ENCODE measurements at places on chromosomes 12 and 14.
A peak's percentile ranks its signal among the peaks of the same experiment; 100 is the strongest.

GRCh38 chr12:26212988-26213387 is 17.6 kb downstream of the SSPN start:
- DNase-seq: no peak

GRCh38 chr12:104515899-104516298 is 59.2 kb downstream of the CHST11 start:
- DNase-seq: no peak

DNA sequence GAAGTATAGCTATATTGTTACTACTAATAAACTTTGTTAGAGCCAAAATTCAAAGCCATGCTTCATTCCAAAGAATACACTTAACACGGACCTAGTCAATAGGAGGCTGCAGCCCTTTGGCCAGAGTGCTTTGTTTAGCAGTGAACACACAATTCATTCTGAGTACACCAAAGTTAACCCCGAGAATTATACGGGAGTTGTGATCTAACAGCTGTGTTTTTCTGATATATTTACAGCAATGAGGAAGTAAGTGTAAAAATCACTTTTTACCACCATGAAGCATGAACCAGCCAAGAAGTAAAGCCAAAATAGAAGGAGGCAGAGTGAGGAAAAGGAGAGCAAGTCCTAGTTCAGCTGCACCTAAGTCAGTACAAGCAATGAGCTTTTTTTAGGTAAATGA is 156.8 kb upstream of the PDE3A start:
- DNase-seq: no peak

DNA sequence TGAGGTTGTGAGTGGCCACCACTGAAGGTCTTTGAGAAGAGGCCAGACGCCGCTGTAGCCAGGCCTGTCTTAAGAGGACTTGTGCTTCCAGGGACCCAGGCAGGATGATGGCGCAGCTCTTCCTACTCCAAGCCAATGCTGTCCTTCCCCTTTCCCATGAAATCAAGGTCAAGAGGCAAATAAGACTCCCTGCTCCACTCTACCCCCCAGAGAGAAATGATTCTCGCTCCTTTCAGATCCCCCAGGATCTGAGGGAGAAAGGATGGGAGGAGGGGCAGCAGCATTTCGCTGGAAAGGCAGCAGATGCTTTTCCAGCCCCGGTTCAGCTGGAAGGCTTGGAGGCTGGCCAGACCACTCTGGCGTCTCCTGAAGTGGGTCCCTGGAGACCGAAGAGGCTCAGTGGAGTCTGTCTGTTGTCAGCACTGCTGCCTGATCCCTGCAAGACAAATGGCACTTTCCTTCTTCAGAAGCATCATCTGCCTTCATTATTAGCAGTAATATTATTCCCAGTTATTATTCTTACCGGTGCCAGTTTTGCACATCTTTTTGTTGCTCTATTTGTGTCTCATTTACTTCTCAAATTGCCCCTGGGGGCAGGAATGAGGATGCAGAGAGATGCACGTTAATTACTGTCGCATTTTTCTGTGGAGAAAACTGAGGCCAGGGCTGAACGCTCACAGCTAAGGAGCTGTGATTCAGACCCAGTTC is 51.4 kb downstream of the C14orf132 start:
- peak; percentile 90 for DNase-seq

DNA sequence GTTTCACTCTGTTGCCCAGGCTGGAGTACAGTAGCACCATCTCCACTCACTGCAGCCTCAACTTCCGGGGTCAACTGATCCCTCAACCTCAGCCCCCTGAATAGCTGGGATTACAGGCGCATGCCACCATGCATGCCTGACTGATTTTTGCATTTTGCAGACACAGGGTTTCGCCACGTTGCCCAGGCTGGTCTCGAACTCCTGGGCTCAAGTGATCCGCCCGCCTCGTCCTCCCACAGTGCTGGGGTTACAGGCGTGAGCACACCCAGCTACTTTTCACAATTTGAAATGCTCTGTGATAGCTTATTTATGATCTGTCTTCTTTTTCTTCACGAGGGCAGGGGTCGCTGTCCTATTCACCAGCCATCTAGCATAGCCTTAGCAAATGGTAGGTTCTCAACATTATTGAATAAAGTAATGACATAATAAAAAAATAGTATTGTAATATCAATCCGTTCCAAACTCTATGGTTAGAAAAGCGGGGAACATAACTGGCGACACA is 477 bp upstream of the DDX47 start:
- no peak for DNase-seq

DNA sequence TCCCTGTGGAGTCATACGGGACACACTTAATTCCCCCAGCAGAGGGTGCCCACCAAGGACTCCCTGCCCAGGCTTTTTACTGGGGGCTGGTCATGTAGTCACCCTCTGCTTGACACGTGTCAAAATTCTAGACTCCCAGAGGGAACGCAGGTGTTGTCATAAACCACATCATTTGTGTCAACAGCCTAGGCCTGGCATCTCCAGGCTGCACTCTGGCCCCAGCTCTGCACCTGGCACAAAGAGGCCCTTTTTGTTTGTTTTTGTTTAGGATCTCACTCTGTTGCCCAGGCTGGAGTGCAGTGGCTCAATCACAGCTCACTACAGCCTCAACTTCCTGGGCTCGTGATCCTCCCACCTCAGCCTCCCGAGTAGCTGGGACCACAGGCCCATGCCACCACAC is 21.1 kb downstream of the BRI3BP start:
- no peak for DNase-seq

- DNase-seq: no peak
These were observed 28.1 kb downstream of the SPTSSA start for GRCh38 chr14:34433957-34434356.

DNA sequence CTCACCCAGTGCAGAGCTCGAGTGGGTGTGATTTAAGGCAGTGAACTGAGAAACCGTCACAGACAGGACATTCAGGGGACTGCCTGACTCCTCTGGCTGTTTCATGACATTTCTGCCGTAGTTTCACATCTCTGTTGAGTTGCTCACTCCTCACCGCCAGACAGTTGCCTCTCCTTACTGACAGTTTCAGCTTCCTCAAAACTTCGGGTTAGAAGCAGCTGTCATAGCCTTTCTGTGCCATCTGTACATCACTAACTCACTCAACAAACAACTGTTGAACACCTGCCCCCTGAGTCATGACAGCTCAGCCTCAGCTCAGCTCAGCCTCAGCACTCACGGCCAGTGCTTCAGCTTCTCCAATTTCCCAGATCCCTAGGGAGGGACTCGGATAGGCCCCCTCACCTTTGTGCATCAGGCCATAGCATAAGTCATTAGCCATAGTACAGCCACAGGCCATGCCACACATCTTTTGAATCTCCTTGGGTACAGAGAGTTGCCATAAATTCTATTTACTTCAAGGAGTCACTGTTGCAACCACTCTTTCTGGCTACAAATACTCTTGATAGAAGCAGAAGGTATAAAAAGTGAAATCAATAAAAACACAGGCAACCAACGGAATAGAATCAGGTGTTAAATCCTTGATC is 6.2 kb upstream of the SLC15A4 start:
- DNase-seq: no peak

GRCh38 chr14:54814076-54814475 is 88.5 kb downstream of the GCH1 start:
- DNase-seq: no peak

GRCh38 chr12:119308708-119309456 is 25.6 kb upstream of the CCDC60 start:
- peak; percentile 75 for DNase-seq

- DNase-seq: no peak
These were observed 290.8 kb downstream of the PRKD1 start for GRCh38 chr14:29636870-29637269.

- DNase-seq: peak; percentile 50
These were observed 8.5 kb downstream of the TMEM229B start for GRCh38 chr14:67480011-67480410.

- DNase-seq: no peak
These were observed 210.9 kb upstream of the ARID2 start for GRCh38 chr12:45518291-45519235.

GRCh38 chr14:91349481-91350074 is 68.0 kb downstream of the CCDC88C start:
- DNase-seq: no peak

- no peak for DNase-seq
These were observed 39.1 kb upstream of the PNMA1 start for GRCh38 chr14:73753124-73753886.

Measured in SK-N-DZ (cell line).